ENCODE measurements at places on chromosomes 7 and 10.

DNA sequence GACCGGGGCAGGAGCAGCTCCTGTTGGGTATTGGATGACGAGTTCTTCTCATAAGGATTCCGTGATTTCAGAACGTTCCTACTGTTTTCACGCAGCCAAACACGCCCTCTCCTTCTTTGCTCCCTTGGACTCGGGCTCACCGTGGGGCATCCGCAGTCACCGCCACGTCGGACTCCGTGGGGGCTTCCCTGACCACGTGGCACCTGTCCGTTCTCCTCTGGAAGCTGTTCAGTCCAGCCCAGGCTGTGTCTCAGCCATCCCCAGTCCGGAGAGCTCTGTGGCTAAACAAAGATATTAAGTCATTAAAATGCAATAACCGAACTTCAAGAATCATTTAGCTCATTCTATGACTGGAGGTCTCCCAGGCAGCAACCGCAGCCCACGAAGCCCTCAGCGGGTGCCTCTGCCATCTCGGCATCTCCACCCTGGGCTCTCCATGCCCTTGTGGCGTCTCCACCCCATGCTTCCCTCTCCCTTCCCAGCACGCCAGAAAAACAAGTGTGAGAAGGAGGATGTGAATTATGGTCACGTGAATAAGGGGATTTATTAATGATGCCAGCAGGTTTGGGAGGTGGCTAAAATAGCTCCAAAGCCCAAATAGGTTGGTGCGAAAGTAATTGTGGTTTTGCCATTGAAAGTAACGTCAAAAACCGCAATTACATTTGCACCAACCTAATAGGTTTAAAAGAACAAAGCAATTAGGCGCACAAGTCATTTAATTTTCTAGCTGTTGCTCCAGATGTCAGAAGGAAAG is 224.6 kb upstream of the PPP2R2D start:
- DNase-seq, result no peak

DNA sequence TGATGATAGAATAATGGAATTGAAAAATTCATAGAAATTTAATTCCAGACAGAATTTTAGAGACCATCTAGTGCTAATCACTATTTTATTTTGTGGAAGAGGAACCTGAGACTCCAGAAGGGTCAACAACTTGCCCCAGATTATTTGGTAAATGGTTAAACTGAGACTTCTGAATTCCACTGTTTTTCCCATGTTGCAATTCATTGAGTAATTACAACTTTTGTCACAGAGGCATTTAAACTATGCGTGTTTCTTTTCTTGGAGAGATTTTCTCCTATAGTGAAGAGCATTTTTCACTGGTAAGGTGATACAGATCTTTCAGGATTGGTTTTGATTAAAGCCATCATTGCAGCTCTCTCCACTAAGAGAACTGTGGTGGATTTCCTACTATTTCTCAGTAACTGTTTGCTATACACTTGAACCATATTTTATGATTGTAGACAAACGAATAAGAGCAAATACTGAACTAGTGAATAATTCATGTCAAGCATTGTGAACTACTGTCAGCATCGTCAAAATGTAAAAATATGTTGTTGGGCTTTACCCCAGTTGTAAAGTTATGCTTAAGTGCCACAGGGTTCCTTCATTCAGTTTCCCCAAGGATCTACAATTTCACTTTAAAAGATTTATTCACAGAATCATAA is 26.5 kb downstream of the LRGUK start:
- no peak for DNase-seq

GRCh38 chr10:45470098-45471012 is 96.3 kb downstream of the ALOX5 start:
- peak; percentile 4 for DNase-seq

DNA sequence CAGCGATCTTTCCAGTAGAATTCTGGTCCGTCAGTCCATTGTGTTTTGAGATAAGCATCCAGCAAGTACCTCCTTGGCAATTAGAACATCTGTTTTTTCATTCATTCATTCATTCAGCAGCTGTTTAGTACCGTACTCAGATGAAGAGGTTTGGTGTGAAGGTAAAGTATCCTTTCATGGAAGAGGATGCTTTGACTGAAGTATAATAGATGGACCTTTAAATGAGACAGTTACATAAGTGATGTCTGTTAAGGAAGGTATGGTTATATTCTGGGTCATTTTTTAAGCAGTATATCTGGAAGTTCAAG is 1.2 kb downstream of the MAPK8 start:
- DNase-seq, result no peak

- no peak for DNase-seq
Observed at GRCh38 chr10:51668336-51668689, 31.1 kb downstream of the CSTF2T start.

- DNase-seq, result no peak
Observed at GRCh38 chr10:50219646-50220045, 31.7 kb downstream of the ASAH2 start.

DNA sequence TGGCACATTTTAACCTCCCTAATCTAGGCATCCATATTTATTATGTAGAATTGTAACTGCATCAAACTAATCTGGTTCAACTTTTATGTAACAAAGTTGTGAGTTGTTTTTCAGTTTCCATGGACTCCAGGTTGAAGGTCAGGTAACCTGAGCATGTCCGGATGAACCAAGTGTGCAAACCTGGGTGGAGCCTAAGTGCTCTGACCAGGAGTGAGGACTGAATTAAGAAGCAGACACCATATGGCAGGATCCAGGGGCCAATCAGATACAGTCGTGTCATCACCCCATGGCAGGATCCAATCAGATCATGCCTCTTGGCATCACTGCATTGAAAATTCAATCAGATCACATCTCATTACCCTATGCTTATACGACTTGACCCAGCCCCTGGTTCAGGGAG is 41.2 kb upstream of the PHYHIPL start:
- no peak for DNase-seq

DNA sequence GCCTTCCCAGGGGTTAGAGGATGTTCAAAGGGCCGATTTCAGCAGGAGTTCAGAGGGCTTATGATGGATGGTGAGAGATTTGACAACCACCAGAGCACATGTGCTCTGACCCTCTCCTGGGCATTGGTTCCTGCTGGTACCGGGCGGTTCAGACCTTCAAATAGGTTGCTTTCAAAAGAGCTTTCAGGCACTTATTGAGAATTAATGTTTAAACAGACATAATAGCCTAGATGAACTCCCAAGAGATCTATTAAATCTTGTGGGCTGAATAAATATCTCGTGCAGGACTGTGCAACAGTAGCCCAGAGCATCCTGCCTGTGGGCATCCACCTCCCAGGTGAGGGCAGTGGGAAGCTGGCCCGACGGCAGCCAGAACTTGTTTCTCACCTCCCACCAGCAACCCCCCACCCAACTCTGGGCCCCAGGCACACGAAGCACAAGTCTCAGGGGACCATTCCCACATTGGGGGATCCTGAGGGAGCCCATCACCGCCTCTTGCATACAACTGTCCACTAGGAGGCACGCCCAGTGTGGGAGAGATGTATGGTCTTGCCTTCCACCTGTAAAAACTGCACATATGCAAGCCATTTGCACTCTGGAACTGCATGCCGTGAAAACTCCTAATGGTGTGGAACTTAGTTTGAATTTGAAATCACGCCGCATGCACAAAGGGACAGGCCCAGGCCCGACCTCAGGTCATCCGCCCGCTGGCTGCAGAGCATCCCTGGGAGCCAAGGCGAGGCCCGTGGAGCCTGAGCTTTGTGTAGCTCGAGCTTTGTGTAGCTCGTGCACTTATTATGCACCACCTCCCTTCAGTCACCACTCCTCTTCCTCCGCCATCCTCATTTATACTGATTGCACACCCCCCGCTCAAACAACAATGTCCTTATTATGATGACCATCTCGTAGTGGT is 147.8 kb downstream of the ADCY1 start:
- DNase-seq, result no peak

- no peak for DNase-seq
Observed at GRCh38 chr7:71782051-71782450, 630.1 kb downstream of the CALN1 start.

GRCh38 chr10:7532723-7533498 is 122.1 kb upstream of the SFMBT2 start:
- DNase-seq, result no peak

GRCh38 chr10:86253091-86254072 is 113.2 kb downstream of the GRID1 start:
- no peak for DNase-seq

DNA sequence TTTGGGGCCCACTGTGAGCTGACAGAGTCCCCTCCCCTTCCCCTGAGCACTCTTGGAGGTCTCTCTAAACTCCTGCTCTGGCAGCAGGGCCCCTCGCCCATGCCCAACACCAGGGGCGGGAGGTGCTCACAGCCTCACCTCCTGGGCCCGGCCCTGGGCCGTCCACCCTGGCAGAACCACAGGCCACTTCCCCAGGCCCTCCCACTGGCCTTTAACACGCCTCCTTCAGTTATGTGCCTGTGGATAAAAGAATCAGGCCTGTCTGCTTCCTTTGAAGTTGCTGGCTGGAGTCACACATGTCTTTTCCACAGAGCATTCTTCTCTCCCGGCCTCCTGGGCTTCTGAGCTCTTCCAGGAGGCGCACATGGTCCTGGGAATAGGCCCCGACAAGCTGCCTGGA is 10.2 kb downstream of the MYL10 start:
- DNase-seq, result no peak

- DNase-seq, result no peak
Observed at GRCh38 chr7:11846361-11846955, 14.5 kb upstream of the THSD7A start.

DNA sequence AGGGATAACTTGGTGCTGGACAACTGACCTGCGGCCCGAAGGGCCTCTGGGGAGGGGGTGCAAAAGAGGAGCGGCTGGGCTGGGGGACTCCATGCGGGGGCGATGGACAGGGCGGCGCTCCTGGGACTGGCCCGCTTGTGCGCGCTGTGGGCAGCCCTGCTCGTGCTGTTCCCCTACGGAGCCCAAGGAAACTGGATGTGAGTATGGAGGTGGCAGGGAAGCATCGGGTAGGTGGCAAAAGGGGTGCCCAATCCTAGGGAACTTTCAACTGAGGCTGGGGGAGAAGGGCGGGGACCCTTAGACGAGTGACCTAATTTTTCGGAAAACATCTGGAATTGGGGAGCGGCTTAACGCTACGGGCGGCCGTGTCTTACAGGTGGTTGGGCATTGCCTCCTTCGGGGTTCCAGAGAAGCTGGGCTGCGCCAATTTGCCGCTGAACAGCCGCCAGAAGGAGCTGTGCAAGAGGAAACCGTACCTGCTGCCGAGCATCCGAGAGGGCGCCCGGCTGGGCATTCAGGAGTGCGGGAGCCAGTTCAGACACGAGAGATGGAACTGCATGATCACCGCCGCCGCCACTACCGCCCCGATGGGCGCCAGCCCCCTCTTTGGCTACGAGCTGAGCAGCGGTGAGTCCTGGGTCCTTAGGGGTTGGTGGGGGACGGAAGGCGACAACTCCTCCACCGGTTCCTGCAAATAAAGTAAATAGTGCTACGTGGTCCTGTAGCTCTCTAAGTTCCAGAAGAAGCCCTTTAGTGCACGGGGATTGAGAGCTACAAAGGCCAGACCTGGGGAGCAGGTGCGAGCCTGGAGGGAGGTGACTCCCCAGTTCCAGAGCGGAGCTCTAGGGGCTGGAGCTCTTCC is 622 bp downstream of the WNT16 start:
- DNase-seq, result no peak

GRCh38 chr10:86348321-86349210 is 18.0 kb downstream of the GRID1 start:
- no peak for DNase-seq

DNA sequence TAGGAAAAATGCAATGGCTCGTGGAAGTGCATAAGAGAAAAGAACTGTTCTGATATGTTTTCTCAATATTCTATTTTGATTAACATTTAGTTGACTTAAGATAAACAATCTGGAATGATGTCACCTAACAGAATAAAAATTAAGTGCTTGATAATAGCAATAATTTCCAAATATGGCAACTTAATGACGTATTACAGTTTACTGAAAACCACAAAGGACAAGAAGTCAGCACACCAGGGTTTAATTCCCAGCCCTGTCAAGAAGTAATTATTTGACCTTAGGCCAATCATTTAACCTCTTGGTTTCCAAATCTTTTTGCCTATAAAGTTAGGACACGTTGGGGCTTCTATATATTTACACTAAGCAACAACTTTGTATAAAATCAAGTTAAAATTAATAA is 95.7 kb downstream of the CABCOCO1 start:
- no peak for DNase-seq

DNA sequence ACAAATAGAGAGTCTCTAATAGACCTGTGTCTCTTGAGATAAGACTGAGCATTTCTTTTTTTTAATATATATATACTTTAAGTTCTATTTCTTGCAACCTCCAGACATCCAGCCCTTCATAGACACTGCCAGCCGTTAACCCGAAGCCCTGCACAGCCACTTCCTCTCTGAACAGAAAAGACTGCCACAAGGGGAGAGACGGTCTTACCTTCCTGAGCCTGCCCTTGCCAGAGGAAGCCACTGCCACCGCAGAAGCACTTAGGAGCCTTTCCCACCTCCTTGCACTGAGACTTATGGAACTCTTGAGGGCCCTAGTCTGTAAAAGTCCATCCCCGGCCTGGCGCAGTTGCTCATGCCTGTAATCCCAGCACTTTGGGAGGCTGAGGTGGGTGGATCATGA is 31.8 kb upstream of the PRSS1 start:
- DNase-seq, result no peak

- no peak for DNase-seq
Observed at GRCh38 chr10:77756319-77757232, 119.0 kb upstream of the KCNMA1 start.

- DNase-seq, result no peak
Observed at GRCh38 chr10:62763155-62763554, 41.4 kb upstream of the ADO start.

GRCh38 chr7:109763611-109764010 is 1193.9 kb downstream of the DNAJB9 start:
- DNase-seq, result no peak

GRCh38 chr10:77244286-77244685 is 393.3 kb downstream of the KCNMA1 start:
- no peak for DNase-seq

GRCh38 chr7:33698041-33698440 is 207.3 kb upstream of the BMPER start:
- DNase-seq, result no peak

- no peak for DNase-seq
Observed at GRCh38 chr10:11002485-11002884, 15.2 kb upstream of the CELF2 start.

GRCh38 chr10:26544932-26545331 is 106.8 kb downstream of the APBB1IP start:
- no peak for DNase-seq

GRCh38 chr10:30701451-30702173 is 72.1 kb upstream of the LYZL2 start:
- DNase-seq, result no peak

- DNase-seq, result no peak
Observed at GRCh38 chr7:152871005-152871677, 111.6 kb downstream of the ACTR3B start.

- no peak for DNase-seq
Observed at GRCh38 chr7:45236666-45237065, 79.1 kb downstream of the RAMP3 start.

DNA sequence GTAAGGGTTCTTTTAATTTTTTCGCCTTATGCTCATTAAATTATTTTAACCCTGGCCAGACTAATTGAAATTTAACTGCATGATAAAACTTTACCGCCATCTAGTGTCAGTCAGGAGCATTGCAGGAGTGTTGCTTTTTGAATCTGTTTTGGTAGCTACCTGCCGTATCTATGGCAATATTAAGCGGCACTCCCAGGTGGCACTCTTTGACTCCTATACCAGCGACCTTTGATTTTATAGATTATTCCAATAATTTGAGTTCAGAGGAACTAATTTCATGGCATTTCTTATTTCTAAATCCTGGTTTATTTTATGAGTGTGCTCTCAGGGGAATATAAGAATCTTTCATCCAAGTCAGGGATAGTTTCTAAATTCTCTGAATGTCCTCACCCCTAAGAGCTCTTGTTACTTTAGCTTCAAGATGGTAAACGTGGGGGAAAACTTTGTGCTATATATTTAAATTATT is 198.9 kb downstream of the REEP3 start:
- peak; percentile 22 for DNase-seq
